ENCODE measurements at places on chromosomes 2 and 18. TPM values are rescaled to one million over a fixed set of nuclear protein-coding genes. Genes with fewer than 3 reads are reported as not detected.

Gene ACMSD
- not detected for total RNA-seq

Gene LOXHD1
- not detected for total RNA-seq

Gene LIPG
- 2.2 TPM for total RNA-seq

Gene VAMP8
- not detected for total RNA-seq

- no peak for DNase-seq
These were observed 2.1 kb downstream of the ZNF532 start for GRCh38 chr18:58866773-58867150.

DNA sequence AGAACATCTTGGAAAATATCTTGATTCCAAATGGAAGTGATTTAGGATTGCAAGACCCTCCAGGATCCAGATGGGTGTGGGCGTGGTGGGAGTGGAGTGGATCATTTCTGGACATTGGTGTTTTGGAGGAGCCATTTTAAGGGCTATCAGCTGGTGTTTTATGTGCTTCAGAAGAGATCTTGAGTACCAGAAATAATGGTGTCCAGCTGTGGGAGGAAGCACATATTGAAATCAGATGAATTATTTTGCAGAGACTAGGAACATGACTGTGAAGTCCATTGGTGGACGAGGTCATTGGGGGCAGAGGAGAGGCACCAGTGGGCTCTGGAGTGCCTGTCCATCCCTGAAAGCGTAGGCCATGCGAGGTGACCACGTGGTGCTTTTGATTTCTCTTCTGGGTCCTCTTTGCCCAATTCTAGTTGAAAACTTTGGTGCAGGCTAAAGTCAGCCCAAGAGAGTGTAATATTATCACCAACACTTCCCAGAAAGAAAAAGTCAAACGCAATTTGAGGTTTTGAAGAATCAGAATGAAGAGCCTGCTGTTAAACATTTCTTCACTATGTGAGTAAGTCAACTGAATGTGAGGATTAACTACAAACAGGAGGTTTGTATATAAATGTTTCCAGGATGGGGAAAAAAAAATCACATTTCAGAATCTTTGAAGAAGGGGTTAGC lies 31.6 kb downstream of the RNF144A start:
- no peak for DNase-seq

GRCh38 chr2:100233061-100233460 lies 89.2 kb downstream of the LONRF2 start:
- no peak for DNase-seq

DNA sequence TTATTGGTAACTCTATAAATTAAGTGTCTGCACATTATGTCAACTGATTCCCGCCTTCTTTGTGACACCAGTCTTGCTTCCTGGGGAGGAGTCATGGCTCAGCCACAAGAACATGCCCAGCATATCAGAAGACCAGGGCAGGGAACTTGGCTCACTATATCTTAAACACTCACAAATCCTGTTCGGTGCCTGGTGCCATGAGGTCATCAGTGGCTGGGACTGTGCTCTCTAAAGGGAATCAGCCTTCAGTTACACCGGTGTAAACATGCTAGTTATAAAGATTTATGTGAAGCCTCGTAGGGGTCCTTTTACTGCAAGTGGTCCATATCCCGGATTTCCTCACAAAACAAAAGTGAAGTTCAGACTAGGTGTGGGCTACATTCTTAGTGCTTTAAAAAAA lies 73.1 kb upstream of the ZNF521 start:
- no peak for DNase-seq

GRCh38 chr2:168375195-168375798 lies 80.8 kb upstream of the CERS6 start:
- DNase-seq, result no peak

Measured in SJSA1 (cell line).